ENCODE measurements at places on chromosomes 12 and 14.
A peak's percentile ranks its signal among the peaks of the same experiment; 100 is the strongest.

DNA sequence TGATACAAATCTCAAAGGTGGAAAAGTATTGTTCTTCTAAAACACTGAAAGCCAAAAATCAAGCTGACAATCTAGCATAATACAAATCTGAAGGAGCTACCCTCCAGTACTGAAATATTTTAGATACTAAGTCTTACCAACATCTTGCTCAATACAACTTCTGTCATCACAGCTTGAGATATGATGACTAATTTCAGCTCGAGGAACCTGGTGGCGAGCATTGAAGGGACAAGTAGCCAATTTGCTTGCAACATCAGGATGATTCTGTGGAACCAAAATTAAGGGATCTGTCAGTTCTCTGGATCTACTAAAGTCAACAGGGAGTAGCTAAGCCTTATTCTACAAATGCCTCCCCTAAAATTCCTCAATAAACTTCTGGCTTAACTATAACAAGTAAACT lies 10.4 kb downstream of the GTSF1 start:
- peak; percentile 95 for DNase-seq

GRCh38 chr12:41264281-41264680 lies 76.2 kb downstream of the PDZRN4 start:
- DNase-seq, result peak; percentile 8

- no peak for DNase-seq
These were observed 294.4 kb downstream of the TMTC2 start for GRCh38 chr12:82981150-82981549.

- DNase-seq, result peak; percentile 7
These were observed 189.3 kb downstream of the DACT1 start for GRCh38 chr14:58826845-58827686.

DNA sequence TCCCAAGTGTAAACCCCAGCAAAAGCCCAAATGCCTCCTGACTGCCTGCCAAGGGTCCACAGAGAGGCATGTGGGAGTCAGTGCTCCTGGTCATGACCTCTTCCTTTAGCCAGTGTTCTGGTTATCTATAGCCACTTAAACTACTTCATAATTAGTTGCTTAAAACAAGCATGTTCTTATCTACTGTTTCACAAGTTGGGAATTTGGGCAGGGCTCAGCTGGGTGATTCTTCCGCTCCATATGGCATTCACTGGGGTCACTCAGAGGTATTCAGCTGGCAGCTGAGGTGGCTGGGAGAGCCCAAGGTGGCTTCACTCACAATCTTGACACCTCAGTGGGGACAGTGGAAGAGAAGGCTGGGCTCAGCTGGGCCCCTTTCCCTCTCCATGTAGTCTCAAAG lies 184.0 kb upstream of the RGS6 start:
- no peak for DNase-seq

DNA sequence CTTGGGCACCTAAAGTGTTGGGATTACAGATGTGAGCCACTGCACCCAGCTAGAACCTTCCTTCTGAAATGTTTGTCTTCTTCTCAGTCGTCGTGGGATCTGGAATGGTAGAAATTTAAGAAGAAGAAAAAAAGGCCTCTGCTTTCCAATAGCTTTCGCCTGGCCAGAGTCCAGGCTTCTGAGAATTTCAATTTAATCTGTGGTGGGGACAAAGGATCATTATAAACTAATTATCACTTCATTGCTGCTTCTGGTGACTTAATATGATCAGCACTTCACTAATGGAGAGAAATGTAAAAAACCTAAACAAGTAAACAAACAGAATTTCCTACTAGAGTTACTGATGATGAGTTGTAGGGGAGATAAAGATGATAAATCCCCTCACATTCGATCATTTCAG lies 51.3 kb downstream of the CFAP251 start:
- DNase-seq, result no peak

DNA sequence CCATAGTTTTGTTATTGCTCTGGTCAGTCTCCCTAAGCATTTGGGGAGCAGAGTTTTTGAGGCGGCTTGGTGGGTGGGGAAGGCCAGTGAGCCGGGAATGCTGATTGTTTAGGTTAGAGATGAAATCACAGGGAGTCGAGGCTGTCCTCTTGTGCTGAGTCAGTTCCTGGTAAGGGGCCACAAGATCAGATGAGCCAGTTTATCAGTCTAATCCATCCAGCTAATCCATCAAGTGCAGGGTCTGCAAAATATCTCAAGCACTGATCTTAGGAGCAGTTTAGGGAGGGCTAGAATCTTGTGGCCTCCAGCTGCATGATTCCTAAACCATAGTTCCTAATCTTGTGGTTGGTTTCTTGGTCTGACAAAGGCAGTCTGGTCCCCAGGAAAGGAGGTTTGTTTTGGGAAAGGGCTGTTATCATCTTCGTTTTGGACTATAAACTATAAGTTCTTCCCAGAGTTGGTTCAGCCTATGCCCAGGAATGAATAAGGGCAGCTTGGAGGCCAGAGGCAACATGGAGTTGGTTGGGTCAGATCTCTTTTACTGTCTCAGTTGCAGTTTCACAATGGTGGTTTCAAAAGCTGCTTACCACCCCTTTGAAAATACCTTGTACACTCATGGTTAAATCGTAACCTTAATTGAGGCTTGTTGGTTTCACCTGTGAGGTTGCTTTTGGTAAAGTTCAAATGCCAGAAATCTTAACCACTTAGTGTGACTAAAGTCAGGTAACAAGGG lies 33.6 kb upstream of the HIGD1C start:
- no peak for DNase-seq

Data from inflammatory macrophage treated with lipopolysaccharide for 1 hour (primary cell).